ENCODE measurements at places on chromosomes 2 and 18.

DNA sequence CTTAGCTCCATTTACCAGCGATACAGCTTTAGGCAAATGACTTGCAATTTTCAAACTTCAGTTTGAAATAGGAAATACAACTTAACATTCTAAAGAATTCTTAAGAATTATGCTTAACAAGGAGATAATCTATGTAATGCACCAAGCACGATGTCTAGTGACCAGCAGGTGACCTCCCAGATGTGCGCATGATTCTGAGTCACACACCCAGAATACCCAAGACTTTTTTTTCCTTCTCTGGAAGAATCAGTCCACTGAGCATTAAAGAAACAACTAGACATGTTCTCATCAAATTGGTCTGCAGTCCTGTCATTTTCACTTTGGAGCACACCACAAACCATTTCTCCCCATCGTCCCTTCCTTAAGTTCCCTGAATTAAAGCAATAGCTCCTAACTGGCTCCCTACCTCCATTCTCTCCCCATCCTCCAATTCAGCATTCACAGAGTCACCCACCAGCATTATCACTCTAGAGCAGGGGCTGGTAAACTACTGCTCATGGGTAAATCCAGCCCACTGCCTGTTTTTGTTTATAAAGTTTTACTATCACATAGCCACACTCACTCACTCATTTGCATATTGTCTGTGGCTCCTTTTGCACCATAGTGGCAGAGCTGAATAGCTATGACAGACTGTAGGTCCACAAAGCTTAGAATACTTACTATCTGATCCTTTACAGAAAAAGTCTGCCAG is 13.2 kb downstream of the EVA1A start:
- no peak for DNase-seq

DNA sequence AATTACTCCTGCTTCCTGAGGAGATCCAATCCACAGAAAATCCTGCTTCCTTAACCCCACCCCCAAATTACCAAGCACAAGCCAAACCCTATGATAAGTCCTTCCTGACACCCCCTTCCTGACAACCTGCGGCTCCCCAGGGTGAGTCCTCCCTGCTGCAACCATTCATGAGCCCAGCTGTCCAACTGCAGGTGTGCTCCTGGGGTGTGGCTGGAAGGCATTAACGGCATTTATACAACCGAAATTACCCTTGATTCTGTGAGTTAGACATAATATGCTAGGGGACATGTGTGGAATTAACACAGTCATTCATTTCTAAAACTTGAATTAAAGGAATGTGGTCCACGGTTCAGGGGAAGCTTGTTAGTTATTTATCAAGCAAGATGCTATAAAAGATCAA is 119.0 kb upstream of the ALKAL2 start:
- no peak for DNase-seq

- DNase-seq: no peak
These were observed 20.1 kb downstream of the ST8SIA5 start for GRCh38 chr18:46736736-46737135.

GRCh38 chr18:58143386-58143785 is 99.4 kb downstream of the NEDD4L start:
- DNase-seq: no peak

DNA sequence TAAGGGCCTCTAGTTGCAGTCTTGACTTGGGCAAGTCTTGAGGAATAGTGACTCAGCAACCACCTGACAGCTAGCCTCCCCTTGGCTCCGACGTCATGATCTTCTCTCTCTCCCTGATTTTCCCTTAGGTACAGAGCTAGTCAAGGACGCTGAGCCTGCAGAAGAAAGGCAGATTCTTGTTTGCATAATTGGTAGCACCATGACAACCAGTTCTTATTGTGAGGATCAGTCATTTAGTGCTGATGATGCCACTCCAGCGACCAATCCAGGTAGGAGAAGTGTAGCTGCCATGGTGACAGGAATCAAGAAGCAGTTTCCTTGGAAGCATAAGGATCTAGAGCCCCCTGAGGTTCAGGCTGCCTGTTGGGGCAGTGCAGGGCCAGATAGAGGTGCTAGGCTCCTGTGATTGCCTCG is 2.8 kb upstream of the RESP18 start:
- no peak for DNase-seq

DNA sequence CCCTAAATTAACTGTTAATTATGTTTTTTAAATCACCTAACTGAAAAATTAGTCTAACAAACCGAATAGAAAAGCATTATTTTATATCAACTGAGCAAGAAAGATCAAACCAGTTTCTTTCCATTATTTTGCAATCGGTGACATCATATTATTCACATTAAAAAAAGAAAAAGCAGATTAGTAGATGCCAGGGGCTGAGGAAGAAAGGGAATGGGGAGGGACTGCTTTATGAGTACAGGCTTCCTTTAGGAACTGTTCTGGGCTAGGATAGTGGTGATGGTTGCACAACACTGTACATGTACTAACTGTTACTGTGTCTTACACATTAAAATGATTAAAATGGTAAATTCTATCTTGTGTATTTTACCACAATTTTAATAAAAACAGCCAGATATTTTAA is 59.3 kb downstream of the COBLL1 start:
- no peak for DNase-seq

GRCh38 chr18:55018602-55019001 is 59.3 kb upstream of the CCDC68 start:
- no peak for DNase-seq

DNA sequence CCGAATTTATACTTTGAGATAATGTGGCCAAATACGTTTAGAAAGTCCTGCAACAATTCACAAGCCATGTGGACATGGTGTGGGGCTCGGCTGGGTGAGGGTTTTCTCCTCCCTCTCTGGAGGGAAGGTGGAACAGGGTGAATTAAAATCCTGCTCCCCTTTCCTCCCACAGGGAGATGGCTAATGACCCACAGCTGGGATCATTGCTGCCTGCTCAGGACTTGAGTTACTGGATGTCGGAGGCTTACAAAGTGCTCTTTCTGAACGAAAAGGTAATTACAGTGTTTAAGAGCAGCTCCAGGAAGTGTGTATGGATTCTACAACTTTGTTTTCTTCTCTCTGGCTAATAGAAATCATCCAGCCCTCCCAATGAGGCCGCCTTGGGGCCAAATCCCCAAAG is 97.9 kb upstream of the ALKAL2 start:
- DNase-seq: no peak

GRCh38 chr2:205610437-205610836 is 71.9 kb upstream of the NRP2 start:
- no peak for DNase-seq

DNA sequence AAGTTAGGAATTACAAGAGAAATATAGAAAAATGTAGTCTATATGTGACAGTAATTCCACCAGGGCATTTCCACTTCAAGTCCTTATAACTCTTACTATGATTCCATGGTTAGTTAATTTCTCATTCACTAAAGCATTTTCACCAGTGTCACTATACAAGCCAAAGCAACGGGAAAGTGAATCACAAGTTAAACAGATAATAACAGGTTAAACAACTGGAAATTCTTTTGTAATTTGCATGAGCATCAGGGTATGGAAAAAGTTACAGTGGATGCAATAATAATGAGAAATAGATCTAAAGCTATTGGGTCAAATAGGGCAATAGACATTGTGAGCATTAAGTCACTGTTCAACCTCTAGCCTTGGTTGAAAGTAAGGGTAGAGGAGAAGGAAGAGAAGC is 88.9 kb upstream of the ST6GAL2 start:
- DNase-seq: no peak

- DNase-seq: no peak
These were observed 32.2 kb downstream of the RTP5 start for GRCh38 chr2:241901500-241902351.

DNA sequence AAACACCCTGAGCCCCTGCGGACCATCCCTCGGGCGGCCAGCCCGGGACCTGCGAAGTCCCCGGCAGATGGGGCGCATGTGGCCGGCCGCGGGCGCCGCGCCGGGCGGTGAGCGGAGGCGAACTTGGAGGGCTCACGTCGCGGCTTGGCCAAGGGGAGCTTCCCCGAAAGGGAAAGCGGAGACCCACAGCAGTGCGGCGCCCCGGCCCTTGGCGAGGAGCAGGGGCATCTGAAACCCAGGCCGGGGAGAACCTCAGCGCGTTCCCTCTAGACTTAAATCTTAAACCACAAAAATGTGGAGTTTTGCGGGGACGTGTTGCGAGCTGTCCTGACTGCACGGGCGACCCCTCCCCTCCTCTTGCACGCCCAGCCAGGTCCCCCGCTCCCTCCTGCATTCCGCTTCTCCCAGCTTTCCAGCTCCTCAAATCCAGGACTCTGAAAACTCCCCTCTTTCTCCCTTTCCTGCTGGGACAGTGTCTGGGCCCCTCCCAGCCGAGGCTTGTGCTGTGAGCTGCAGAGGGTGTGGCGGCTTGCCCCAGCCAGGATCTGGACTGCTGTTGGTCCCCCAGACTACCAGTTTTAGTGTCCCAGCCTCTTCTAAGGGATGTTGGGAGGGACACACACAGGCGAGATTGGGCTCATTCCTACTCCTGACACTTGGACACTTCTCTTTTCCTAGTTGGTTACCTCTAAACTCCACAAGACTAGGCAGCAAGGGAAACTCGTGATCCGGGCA is 1.3 kb downstream of the FMNL2 start:
- DNase-seq: peak; percentile 6

- no peak for DNase-seq
These were observed 101.8 kb downstream of the DPP4 start for GRCh38 chr2:161972232-161972631.

DNA sequence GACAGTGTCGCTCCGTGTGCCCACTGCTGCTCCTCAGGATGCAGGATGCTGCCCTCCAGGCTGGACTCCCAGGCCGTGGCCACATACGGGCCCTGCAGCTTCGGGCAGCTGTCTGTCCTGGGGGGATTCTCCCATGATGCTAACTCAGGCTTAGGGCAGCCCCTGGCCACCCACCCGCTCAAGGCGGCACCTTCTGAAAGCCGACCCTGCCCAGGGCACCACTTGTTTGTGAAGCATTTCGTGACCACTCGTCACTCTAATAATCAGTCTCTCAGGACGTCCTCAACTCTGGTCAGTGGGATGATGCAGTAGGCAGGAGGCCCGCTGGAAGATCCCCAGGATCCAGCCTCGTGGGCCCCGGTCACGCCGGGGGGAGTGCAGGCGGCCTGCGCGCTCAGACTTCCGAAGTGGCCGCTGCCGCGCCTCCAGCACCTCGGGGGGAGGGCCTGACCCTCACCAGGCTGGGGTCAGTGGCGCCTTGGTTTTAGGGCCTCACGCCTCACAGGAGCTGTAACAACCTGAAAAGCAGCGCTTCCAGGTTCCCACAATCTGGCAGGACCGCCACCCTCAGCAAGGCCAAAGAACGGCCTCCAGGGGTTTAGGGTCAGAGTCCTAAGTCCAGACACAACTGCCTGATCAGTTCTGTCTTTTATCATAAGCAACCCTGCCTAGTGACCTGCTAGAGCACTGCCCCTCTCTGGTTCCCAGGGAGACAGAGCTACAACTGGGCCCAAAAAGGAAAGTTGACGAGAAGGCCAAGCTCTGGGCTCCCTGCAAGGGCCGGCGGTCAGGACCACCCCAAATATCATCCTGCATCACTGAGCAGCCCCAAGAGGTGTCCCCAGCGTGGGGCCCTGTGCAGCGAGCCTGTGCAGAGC is 53.0 kb downstream of the EIPR1 start:
- no peak for DNase-seq

DNA sequence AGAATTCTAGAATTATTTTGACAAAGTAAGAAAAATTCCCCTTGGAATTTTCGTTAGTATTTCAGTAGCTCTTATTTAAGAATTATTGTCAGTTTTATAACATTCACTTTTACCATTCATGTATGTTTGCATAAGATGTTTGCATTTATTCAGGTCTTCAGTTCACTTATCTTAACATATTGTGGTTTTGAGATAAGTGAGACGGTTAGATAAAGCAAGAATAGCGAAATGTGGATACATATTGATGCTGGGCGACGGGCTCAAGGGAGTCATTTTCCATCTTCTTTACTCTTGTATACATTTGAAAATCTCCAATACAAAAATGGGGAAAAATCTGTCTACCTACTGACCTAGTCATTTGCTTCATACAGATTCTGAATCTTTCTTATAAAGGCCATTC is 156.7 kb upstream of the HDAC4 start:
- DNase-seq: no peak

DNA sequence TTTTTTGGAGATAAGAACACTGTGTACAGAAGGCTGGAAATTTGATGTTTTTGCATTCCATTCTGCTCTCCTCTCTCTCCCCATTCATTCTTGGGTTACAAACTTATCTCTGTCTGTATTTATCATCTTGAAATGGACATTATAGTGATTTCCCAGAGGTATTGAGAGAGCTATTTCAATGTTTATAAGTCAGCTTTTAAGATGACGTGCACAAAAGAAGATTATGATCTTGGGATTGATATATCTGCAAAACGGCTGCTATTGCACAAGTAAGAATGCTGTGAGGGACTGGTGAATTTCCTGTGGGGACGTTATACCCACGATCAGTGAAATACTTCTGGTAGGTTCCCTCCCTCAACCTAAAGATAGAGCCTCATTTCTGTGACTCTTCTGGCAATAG is 61.0 kb upstream of the DTNA start:
- DNase-seq: no peak

DNA sequence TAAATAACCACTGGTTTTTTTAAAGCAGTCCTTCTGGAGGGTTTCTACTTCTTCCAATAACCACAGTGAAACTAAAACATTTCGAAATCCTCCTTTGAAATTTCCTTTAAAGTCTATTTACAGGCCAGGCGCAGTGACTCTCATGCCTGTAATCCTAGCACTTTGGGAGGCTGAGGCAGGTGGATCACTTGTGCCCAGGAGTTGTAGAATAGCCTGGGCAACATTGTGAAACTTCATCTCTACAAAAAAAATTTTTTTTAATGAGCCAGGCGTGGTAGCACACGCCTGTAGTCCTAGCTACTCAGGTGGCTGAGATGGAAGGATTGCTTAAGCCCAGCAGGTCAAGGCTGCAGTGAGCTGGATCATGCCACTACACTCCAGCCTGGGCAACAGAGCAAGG is 15.2 kb downstream of the KIDINS220 start:
- DNase-seq: no peak

DNA sequence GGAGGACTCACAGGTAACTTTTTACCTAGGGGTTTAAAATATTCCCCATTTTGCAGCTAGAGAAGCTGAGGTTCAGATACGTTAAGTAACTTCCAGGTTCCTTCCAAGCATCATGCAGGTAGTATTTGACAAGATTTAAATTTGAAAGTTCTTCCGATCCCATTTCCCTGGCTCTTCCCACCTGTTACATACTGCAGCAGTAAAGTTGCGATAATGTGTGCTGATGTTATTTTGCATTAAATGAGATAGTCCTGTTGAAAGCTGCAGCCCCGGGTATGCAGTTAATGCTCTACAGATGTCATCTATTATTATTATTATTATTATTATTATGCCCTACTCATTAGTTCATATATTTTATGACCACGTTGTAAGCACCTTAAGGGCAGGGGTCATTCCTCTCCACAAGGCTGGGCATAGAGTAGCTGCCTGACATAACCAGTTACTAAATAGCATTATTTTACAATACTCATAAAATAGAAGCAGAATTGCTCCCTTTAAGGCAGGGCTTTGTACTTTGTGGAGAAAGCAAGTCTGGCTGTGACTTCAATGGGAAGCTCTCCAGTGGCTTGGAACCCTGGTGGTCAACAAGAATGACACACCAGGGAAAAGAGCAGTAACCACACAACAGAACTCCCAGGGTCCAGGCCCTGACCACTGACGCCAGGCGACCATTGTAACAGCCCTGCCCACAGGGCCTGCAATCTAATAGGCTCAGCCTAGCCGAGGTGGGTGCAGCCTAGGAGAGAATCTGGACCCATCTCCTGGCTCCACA is 112.0 kb upstream of the STPG4 start:
- DNase-seq: no peak

All from activated T-cell treated with anti-CD3 and anti-CD28 coated beads for 48 hours (primary cell).